ENCODE measurements at places on chromosomes 3 and 15.

- DNase-seq = no peak
Measured at GRCh38 chr15:100824211-100824610, 55.4 kb upstream of the ALDH1A3 start.

DNA sequence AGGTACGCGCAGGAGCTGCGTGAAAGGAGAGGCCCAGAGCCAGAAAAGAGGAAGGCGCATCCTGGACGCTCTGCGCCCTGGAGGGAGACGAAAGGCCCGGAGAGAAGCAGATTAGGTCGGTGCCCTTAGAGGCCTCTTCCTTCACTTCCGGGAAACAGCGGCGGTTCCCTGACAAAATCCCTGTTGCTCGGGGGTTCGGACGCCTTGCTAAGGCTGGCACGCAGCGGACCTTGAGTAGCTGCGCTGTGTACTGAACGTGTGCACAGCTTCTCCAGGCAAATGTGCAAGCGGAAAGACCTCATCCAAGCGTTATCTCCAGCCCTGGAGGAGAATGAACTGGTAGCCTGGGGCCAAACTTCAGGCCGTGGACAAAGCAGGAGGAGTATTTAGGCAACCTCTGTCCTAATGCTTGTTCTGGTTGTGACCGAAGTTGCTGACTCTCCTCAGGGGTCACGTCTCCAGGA, 3.0 kb upstream of the SOX14 start:
- no peak for DNase-seq

- no peak for DNase-seq
Measured at GRCh38 chr15:67784856-67785430, 40.4 kb upstream of the SKOR1 start.

DNA sequence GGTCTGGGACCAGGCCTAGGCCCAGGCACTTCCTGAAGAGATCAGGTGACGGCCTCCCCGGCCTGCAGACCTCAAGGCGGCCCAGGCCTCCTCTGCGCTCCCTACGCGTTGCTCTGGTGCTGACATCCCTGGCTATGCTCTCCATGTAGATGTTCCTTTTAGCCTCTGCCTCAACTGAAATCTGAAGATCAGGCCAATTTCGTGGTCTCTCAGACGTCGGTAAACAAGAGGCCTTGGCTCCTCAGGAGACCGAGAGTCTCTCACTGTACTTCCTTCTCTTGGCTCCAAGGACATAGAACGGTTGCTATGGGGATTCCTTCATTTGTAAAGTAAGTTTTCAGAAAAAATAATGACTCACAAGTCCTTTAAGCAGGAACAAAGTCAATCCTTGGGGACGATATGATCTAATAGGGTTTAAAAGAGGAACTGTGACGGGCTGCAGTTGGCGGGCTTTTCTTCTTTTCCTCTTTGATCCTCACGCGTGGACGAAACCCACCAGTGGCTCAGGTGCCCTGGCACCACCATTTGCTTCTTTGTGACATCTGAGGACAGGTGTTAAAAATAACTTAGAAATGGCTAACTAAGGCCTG, 55.6 kb upstream of the CGNL1 start:
- DNase-seq = peak; percentile 65

GRCh38 chr3:184848934-184849333, 37.0 kb downstream of the VPS8 start:
- no peak for DNase-seq

GRCh38 chr3:62553811-62554210, 180.5 kb upstream of the FEZF2 start:
- no peak for DNase-seq

GRCh38 chr3:83454353-83454752, 1504.4 kb upstream of the CADM2 start:
- DNase-seq = no peak

GRCh38 chr15:91965501-91966193, 112.1 kb downstream of the SLCO3A1 start:
- DNase-seq = no peak

GRCh38 chr3:154718053-154718452, 288.1 kb upstream of the GPR149 start:
- DNase-seq = no peak

DNA sequence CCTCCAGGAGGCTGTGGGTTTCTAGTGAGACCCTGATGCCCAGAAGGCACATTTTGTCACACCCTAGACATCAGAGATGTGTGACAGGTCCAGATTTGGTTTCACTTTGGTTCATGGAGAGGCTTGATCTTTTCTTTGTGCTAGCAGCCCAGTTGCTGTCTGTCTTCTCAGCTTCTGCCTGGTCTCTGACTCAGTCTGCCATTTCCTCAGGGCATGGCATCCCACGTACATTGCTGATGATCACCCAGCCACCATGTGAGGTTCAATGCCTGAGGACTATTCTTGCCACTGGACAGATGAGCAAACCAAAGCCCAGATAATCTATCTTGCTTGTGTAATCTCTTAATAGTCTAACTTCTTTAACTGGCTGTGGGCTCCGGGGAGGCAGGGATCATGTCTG, 144.9 kb upstream of the MRPS22 start:
- DNase-seq = no peak

DNA sequence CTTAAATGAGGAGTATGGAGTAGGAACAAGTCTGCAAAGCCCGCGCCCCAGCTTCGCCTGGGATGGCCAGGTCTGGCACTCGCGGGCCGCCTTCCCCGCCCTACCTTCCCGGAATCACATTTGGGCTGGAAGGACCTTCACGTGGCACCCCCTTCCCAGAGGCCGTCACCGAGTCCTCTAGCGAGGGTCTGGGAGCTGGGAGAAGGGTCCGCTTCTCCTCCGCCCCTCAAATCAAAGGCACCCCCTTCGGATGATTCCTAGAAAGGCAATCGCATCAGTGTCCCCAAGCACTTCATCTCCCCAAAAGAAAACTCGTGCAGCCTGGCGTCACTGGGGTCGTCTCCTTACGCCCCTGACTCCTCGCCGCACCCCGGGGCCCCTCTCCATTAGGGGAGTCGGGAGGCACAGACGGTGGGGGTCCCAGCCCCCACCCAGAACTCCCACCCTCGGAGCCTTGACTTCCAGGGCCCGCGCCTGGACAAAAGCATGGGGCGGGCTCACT, 380 bp downstream of the MYLK start:
- no peak for DNase-seq

- peak; percentile 82 for DNase-seq
Measured at GRCh38 chr3:106457281-106458180, 588.7 kb upstream of the CBLB start.

- no peak for DNase-seq
Measured at GRCh38 chr3:62833538-62833937, 41.7 kb downstream of the CADPS start.

- DNase-seq = no peak
Measured at GRCh38 chr15:51390241-51390965, 48.9 kb downstream of the GLDN start.

DNA sequence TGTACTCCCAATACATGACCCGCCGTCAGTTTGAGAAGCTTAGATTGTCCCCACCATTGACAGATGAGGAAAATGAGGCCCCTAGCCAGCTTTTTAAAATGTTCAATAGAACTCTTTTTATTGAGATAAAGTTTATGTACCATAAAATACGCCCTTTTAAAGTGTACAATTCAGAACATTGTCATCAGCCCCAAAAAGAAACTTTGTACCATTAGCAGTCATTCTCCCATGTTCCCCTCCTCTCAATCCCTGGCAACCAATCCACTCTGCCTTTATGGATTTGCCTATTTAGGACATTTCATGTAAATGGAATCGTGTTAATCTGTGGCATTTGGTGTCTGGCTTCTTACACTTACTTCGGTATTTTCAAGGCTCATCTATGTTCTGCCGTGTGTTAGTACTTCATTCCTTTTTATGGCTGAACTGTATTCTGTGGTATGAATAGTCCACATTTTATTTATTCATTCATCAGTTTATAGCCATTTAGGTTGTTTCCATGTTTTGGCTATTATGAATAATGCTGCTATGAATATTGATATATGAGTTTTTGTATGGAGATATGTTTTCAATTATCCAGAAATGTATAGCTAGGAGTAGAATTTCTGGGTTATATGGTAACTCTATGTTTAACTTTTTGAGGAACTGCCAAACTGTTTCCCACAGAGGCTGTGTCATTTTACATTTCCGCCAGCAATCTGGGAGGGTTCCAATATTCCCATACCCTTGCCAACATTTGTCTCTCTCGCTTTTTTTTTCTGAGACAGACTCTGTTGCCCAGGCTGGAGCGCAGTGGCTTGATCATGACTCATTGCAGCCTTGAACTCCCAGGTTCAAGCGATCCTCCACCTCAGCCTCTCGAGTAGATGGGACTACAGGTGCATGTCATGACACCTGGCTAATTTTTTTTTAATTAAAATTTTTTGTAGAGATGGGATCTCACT, 15.3 kb upstream of the PTPN23 start:
- DNase-seq = peak; percentile 28

GRCh38 chr3:132595014-132595413, 2.1 kb upstream of the ACKR4 start:
- peak; percentile 56 for DNase-seq

DNA sequence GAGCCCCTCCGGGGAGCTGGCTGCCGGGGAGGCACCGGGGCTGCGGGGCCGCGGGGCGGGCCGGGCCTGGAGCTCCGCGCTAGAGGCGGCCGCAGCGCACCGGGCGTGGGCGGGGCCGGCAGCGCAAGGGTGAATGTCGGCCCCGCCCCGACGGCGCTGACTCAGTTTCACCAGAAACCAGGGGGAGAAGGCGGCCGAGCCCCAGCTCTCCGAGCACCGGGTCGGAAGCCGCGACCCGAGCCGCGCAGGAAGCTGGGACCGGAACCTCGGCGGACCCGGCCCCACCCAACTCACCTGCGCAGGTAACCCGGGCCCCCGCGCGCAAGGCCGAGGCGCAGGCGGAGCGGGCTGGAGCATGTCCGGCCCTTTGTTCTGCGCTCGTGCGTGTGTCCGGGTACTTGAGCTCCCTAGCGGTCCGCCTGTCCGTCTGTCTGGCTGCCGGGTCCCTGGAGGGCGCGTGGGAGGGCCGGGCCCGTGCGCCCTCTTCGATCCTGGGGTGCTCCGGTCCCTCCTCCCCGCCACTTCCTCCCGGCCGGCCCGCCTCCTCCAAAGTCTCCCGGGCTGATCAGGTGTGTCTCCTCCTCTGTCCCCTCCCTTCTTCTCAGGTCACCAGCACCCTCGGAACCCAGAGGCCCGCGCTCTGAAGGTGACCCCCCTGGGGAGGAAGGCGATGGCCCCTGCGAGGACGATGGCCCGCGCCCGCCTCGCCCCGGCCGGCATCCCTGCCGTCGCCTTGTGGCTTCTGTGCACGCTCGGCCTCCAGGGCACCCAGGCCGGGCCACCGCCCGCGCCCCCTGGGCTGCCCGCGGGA, at the start of gene SPINT1:
SPINT1 (plus strand) TSS at position 164 of the 811 bp plus-strand sequence; CDS start at position 671, 507 bp downstream.
- DNase-seq = no peak

DNA sequence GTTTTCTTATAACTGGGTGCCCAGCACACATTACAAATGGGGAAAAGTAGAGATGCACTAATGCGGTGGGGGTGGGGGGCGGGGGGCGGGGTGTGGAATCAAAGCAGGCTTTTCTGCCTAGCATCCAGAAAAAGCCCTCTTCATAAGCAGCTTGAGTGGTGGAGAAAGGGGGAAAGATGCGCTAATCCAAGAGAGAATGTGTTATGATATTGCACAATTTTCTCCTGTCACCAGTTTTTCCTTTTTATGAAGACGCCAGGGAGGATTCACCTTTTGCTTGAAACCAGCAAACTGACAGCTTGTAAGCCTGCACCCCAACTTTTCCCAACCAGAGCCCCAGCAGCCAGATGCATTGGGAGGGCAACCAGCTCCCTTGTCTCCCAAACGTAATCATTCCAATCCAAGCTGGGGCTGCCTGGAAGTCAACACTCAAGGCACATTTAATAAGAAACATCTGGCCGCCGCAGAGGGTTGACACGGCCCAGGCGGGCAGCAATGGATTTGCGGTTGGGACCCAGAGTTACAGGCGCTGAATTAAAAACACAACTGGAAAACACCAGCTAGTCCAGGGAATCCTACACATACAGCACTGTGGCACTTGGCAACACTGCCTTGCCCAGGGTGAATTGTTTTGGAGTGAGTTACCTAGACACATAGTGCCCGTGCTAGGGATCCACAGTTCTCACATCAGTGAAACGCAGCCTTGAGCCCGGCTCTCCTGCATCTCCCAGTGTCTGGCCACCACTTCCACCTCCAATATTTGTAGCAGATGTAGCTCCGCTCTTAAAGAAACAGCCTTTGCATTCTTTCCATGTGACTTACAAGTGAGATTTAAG, 218.5 kb upstream of the PRICKLE2 start:
- peak; percentile 33 for DNase-seq

GRCh38 chr15:72082176-72082575, 35.8 kb downstream of the MYO9A start:
- no peak for DNase-seq

GRCh38 chr15:44207643-44208042, 12.6 kb upstream of the FRMD5 start:
- DNase-seq = peak; percentile 40

DNA sequence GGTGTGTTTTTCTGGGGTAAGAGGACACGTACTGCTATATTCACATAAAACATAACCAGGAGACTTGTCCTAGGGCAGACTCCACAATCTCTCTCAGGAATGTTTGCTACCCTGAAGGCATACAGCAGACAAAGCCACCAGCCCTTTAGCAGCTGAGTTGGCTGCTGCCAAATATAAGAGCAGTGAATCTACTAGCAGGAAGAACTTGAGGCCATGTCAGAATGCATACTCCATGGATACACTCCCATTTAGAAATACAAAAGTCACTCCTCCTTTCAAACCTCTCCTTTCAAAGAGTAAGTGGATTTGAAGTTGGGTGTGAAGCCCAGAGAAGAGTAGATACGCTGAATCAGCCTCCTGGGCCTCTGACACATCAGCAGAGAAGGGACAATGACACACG, 94.1 kb downstream of the CADPS start:
- no peak for DNase-seq

GRCh38 chr15:33298631-33299030, 12.1 kb upstream of the RYR3 start:
- DNase-seq = no peak

DNA sequence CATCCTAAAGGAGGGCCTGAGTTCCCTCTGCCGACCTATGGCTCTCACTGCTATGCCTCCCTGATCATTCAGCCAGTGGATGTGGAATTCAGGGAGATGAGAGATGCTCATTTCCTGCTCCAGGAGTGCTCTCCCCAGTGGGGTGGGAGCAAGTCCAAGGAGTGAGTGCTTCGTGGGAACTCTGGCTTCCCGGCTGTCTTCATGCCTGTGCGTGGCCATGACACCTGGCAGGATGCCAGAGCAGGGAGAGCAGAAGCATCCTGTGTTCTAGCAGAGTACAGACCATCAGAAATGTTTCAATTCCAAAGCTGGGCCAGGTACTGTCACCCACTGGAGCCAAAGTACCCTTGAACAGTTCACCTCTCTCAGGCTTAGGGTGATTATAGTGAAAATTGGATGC, 45.1 kb downstream of the APH1B start:
- DNase-seq = peak; percentile 22

GRCh38 chr15:87858651-87859050, 397.9 kb downstream of the NTRK3 start:
- DNase-seq = no peak

- DNase-seq = no peak
Measured at GRCh38 chr3:183579967-183580900, 24.7 kb upstream of the KLHL6 start.

DNA sequence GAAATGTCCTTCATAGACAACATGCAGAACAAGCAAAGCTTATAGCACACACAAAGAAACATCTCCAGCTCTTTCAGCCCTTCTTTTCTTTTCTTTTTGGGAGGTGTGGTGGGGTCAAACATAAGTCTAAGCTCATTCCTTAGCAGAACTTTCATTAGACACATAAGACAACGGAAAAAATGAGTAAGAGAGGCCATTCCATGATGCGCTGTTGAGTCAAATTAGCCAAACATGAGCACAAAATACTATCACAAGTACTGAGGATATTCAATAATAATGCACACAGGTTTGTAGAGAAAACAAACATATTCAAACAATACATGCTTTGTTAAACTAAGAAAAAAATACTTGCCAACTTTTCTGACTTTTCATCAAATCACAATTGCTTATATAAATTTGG, 83.0 kb downstream of the PLOD2 start:
- DNase-seq = no peak

Data from brain microvascular endothelial cell (primary cell).